ENCODE measurements at places on chromosomes 12 and 14. TPM values are rescaled to one million over a fixed set of nuclear protein-coding genes. Genes with fewer than 3 reads are reported as not detected.

GCH1 gene
- polyA plus RNA-seq: 12.9 TPM

VASH1 gene
- polyA plus RNA-seq: 0.70 TPM

RASSF9 gene
- polyA plus RNA-seq: not detected

ARG2 gene
- 1.8 TPM for polyA plus RNA-seq

NFATC4 gene
- polyA plus RNA-seq: 0.20 TPM

KRT6A gene
- not detected for polyA plus RNA-seq

SYNDIG1L gene
- polyA plus RNA-seq: not detected

ATF7IP gene
- 126 TPM for polyA plus RNA-seq

LBHD2 gene
- not detected for polyA plus RNA-seq

ZNF891 gene
- polyA plus RNA-seq: 0.63 TPM

PRICKLE1 gene
- 17.0 TPM for polyA plus RNA-seq

GPX2 gene
- polyA plus RNA-seq: not detected

LRCOL1 gene
- not detected for polyA plus RNA-seq

Data from IgD-negative memory B cell (primary cell).